ENCODE measurements at places on chromosomes 16 and 17.

- DNase-seq: no peak
Observed at GRCh38 chr17:81064678-81065475, 29.9 kb downstream of the BAIAP2 start.

DNA sequence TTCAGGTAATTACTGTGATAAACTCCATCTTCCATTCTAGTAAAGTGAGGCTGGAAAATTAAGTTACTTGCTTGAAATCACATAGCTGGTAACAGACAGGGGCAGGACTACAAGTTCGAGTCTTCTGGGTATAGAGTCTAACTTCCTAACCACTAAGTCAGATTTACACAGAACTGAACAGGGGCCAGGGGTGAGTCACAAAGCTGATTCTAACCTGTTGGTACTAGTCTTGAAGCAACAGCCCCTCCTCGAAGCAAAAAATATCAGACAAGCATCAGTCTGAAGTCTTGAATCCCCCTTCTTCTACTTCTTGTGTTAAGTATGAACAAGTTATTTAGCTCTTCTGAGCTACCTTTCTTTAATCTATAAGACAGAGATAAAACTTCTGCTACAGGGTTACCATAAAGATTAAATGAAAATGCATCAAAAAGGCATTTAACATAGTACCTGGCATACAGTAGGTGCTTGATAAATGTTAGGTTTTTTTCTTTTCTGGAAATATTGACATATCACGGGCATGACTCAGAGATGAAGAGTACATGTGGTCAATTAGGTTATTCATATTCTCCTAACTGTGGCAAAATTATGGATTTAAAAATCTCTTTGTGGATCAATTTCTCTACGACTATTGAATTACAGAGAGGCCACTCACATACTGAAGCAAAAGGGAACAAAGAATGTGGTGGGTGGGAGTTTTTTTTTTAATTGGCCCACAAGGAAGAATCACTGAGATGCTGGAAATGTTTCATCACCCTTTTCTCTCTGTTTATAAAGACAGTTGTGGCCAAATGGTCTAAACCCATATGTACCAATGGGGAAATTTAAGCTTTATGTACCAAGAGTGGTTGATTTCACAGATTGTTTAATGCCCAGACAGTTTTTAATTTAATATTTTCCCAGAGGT lies 266.9 kb upstream of the DYNLRB2 start:
- no peak for DNase-seq

DNA sequence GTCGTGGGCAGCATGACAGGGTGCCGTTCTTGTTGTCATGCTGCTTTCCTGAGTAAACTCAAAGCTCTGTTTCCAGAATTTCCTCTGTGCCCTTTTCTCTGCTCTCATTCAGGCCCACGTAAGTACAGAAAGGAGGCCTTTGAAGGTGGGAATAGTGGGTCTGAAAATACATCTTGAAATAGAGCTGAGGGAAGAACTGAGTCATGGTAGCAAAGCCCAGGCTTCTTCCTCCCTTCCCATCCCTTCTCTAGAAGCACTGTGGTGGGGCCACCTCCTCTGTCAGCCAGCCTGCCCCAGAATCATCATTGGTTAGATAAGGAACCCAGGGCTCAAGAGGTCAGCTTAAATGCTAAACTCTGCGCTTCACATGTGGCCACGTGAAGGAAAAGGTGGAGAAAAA lies 9.4 kb downstream of the CTRL start:
- DNase-seq: no peak

- DNase-seq: no peak
Observed at GRCh38 chr16:77723108-77723514, 797 bp downstream of the NUDT7 start.

GRCh38 chr17:83199500-83200201 lies 120.2 kb downstream of the METRNL start:
- no peak for DNase-seq

DNA sequence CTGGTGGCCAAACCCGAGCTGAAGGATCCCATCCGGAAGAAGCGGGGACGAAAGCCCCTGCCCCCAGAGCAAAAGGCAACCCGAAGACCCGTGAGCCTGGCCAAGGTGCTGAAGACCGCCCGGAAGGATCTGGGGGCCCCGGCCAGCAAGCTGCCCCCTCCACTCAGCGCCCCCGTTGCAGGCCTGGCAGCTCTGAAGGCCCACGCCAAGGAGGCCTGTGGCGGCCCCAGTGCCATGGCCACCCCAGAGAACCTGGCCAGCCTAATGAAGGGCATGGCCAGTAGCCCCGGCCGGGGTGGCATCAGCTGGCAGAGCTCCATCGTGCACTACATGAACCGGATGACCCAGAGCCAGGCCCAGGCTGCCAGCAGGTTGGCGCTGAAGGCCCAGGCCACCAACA lies 5.9 kb downstream of the CBX2 start:
- DNase-seq: no peak

- DNase-seq: no peak
Observed at GRCh38 chr16:53896722-53897121, 192.8 kb downstream of the FTO start.

Data from NCI-H1105 treated with DMSO at 0.1 percent for 48 hours (cell line).